Jurkat, Clone E6-1 (cell line): ENCODE measurements at places on chromosomes 16 and 17.

GRCh38 chr17:31495022-31495885 lies 103.8 kb downstream of the RAB11FIP4 start:
- no peak for DNase-seq

- DNase-seq = peak; percentile 42
These were observed 22.0 kb upstream of the PHLPP2 start for GRCh38 chr16:71746442-71747046.

DNA sequence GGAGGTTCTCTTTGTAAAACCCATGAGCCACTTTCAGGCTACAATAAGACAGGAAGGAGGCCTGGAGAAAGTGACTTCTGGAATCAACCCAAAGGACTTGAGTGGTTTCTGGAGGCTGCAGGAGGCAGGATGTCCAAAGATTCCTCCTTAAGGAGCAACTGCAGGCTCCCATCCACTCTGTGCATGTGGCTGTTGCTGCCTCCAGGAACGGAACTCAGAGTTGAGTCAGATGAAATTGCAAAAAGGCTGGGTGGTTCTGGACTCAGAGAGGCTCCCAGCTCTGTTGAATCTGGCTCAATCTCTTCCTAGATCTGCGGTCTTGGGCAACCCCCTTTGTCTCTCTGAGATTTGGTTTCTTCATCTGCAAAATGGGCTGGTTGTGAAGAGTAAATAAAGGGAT lies 197.1 kb downstream of the SHISA9 start:
- DNase-seq = no peak

DNA sequence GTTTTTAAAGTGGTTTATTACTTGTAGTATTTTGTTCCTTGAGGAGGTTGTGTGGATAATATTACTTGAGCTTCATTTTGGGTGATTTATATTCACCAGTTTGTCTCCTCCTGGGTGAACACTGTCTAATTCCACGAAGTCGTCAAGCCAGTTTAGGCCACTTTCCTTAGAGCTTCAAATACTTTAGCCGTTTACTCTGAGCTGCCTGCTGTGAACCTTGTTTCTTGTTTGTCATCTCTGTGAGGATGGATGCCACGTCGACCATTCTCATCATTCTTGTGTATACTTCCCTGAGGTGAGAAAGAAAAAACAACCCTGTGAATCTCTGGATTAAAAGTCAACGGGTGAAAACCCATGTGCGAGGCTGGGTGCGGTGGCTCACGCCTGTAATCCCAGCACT lies 9.0 kb downstream of the KRT24 start:
- no peak for DNase-seq

DNA sequence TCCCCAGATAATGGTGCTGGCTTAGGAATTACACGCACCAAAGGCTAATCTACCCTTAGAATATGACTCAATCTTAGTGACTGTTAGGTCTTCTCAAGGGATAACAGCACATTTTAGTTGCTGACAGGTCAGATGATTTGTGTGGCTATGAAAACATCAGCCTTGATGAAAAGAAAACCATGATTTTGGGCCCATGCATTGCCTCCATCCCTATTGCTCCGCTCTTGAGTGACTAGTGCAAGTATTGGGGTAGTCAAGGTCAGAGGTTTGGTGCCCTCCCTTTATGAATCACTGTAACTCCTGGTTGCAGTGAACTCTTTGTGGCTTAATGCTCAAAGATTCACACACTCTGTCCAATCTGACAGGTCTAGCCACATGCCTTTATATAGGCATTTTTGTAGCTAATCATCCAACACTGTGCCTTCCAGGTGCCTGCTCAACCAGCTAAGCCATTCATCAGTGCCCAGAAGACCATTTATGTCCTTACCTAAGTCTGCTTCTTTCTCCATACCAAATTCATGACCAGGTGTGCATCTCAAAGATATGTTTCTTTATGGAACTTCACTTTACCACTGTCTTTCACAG lies 251.6 kb downstream of the KCNJ2 start:
- no peak for DNase-seq

DNA sequence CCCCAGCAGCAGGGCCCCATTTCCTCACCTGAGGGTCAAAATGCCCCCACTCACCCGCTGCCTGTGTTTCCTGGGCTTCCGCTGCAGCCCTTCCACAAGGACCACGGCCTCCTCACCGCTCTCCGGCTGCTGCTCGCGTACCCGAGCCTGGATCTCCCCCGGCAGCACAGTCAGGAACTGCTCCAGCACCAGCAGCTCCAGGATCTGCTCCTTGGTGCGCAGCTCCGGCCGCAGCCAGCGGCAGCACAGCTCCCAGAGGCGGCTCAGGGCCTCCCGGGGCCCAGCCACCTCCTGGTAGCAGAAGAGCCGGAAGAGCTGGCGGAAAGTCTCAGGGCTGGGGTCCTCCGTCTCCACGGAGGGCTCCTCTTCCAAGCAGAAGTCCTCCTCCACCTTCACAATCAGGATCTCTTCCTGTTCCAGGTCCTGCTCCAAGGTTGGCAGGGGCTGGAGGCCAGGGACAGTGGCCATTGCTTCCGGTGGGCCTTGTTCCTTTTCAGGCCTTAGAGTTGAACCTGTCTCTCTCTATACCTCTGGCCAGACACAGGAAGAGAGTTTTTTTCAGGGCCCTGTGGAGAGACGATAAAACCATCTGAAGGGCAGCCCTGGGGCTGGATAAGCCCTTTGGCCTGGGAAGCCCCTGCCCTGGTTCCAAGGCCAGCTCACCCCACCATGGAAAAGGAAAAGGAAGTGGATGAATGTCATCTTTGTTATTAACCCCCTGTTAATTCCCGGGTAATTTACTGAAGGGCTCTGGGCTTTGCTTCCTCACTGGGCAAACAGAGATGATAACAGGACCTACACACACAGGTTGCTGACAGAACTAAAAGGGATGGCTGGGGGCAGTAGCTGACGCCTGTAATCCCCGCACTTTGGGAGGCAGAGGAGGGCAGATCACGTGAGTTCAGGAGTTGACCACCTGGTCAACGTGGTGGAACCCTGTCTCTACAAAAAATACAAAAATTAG lies 1.2 kb downstream of the ZNF500 start:
- DNase-seq = no peak

- DNase-seq = no peak
These were observed 127.1 kb upstream of the PLCG2 start for GRCh38 chr16:81651758-81652718.

- no peak for DNase-seq
These were observed 21.4 kb downstream of the MMP15 start for GRCh38 chr16:58046936-58047335.

DNA sequence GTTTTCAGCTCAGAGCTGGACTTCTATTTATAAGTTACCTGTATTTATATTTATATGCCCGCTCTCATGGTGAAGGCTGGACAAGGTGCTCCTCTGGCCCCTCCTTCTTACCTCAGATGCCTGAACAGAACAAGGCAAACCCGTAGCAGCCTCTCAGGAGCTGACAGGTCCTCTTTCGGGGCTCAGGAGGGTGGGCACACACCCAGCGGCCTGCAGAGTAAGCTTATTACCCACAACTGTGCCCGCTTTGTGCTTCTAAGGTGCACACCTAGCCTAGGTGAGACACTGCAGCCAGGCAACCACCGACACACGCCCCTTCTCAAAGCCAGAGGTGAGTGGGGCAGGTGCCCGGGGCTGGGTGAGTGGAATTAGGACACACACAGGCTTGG lies 5.3 kb downstream of the NKIRAS2 start:
- no peak for DNase-seq

DNA sequence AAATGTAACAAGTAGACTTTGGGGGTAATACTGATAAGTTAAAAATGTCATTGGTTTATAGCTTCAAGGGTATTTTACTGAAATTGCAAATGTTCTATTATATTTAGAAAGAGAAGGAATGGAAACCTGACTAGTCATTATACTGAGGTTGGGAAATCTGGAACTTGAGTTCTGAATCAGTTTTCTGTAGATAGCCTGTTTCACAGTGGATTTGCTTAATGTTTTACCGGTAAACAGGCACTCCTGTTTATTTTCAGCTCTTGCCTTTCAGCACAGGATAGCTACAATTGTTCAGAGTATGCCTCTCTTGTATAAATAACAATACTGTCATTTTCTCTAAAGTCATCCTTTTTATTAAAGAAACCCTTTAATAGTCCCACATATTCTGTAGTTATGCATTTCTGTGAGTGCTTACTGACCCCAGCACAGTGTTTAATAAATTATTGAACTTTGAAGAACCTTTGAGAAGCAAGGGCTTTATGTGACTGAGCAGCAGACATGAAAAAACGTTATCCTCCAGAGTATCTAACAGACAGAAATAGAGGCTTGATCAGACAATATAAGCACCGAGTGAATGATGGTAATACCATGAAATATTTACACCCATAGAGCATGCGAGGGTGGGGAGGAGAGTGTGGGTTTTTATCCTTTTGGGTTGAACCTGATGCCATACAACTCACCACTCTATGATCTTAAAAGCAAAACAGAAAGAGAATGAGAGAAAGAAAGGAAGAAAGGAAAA lies 58.2 kb downstream of the FTO start:
- DNase-seq = no peak

- DNase-seq = no peak
These were observed 119.2 kb upstream of the NETO2 start for GRCh38 chr16:47262938-47263337.

DNA sequence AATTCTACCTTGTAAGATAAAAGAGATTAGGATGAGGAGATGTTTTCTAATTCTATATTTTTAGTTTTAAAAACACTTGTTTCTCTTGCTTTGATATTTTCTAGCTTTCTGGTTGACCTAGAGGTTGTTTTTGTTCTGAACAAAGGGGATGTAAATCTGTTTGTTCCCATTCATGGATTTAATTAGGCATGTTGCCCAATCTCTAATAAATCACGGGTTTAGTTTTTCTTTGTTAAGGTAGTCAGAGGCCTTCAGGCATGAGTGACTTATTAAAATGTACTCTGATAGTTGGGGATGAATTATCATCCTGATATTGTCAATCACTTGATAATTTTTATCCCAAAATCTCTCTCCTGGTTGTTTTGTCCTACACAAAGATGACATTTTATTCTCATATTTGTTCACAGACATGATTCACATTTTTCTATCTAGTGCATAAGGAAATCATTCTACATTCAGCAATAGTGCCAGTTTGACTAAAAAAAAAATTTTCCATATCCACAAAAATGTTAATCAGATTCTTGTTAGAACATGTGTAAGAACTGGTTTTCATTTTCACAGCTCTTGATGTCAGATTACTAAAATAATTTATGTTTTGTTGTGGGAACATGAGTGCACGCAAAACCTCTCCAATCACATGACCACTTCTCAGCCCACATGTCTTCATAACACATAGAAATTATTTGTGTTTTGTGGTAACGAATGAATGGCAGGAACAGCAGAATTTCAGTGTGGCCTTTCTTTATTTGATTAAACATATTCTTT lies 95.7 kb upstream of the AKTIP start:
- DNase-seq = no peak

- DNase-seq = no peak
These were observed 54.0 kb downstream of the ANKRD11 start for GRCh38 chr16:89436366-89436765.

DNA sequence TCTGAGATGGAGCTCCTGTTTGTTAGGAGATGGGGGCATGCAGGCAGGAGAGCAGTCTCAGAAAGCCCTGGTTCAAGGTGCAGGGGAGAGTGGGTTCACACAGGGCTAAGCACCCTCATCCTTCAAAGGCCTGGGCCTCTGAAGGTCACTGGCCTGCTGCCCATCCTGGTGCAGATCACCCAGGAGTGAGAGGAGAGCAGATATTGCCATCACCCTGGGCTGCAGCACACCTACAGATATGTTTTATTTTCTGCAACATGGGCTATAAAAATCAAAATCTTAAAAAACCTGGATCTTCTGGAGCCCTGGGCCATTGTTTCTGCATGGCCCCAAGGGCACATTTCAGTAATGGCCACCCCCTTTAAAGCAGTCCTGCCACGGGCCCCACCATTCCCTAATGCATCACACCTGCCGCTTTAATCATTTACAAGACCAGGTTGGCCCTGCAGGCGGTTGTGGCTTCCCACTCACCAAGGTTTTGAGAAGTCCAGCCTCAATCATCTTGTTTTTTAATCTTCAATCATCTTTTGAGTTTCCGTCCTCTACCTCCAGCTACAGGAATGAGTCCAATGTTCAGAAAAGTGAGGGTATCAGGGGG lies 20.4 kb upstream of the NUP93 start:
- DNase-seq = no peak

DNA sequence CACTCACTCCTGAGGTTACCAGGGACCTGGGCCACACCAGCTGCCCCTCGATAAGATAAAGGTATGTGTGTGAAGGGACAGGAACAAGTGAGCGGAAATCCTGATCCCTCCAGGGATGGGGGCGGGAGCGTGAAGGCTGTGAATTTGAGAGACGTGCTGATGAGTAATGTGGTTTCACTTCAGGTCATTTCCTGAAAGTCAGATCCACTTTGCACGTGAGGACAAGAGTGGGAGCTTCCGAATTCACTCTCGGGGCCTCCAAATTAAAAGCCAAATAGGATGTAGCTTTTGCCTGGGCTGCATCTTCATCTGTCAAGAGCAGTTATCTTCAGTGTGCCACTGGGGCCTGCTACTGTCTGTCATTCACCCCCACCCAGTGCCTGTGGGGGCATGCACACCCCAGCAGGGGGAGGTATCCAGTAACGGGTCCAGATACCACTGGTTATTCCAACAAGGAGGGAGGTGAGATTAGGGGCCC lies 87.4 kb upstream of the LHX1 start:
- DNase-seq = no peak

DNA sequence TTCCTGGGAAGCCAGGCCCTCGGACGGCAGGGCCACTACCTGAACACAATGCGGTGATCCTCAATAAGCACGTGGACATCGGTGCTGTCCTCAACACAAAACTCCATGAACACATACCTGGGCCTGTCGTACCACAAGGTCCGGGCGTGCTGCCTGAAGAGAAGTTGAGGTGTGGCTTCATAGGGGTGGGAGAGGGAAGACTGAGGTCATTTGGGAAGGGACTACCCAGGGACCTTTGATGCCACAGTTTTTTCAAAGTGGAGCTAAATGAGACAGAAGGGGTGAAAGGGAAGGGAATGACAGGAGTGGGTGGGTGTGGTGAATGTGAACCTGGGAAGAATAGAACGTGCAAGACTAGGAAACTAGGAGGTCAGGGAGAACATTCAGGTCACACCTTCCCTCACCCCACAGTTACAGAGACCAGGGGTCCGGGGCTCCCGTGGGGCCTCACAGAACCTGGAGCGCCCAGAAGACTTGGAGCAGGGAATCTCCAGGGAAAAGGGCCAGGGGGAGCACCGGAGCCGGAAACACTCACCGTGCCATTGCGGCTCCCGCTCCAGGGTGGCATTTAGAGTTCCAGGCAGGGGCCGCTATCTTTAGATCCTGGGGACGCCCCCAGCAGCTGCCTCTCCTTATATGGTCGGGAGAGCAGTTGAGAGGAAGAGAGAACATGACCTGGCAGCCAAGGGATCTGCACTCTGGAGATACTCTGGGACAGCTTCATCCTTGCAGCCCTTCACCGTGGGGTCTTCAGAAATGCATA lies at the start of gene PTGES3L:
TSS of gene PTGES3L (minus strand) at position 570 of the 763 bp plus-strand sequence. CDS start at position 543, 27 bp downstream.
- DNase-seq = peak; percentile 60

- no peak for DNase-seq
These were observed 819 bp downstream of the SUPT4H1 start for GRCh38 chr17:58351182-58351581.
